ENCODE measurements at places on chromosomes 1 and 21. TPM values are rescaled to one million over a fixed set of nuclear protein-coding genes. Genes with fewer than 3 reads are reported as not detected.

Gene MRAP
- not detected for total RNA-seq

Gene PDC
- total RNA-seq, result not detected

Gene TCEA3
- total RNA-seq, result 11.4 TPM

Gene SAMD13
- not detected for total RNA-seq

DNA sequence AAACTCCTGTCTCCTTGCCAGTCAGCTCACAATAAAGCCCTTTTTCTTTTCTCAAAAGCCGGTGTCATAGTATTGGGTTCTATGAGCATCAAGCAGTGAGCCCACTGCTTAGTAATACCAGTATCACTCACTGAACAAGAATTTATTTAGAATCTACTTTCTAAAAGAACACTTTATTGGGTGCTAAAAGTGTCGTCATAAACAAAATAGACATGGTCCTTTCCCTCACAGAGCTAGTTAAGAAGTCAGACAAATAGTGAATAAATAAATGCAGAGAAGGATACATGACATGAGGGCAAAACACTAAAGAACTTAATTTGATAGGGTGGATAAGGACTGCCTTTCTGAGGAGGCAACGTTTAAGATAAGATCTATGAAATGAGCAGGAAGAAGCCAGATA, 32.2 kb downstream of the EVI5 start:
- DNase-seq, result no peak
- no peak overlapping the region for H3K27ac ChIP-seq

- no peak for DNase-seq
- no peaks in the 10 kb centered on the region for H3K36me3 ChIP-seq
- H3K4me3 ChIP-seq, result no peak overlapping the region
- H3K4me1 ChIP-seq, result no peaks in the 10 kb centered on the region
These were observed 47.7 kb downstream of the ETS2 start for GRCh38 chr21:38853421-38853919.
